Stimulated activated CD4-positive, alpha-beta T cell treated with anti-CD3 and anti-CD28 coated beads, Interleukin-15, amount 100 ng/mL, for 24 hours (primary cell): ENCODE measurements at places on chromosomes 1 and 21.

- DNase-seq = no peak
Measured at GRCh38 chr21:38460171-38460742, 38.0 kb downstream of the ERG start.

DNA sequence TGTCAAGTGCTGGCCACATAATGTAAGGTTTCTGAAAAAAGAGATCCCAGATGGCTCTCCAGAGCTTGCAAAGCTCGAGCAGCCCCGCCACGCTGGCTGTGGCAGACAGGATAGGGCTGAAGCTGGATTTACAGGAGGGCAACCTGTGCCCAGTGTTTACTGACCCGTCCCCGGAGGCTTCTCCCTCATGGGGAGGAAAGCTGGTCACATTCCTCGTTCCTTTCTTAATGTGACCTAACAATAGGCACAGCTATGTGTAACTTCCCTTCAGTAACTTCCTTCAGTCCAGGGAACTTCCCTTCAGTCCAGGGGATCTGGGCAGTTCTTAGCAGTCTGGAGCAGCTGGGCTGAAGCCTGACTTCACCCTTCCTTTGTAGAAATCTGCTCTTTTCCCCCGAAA lies 7.7 kb downstream of the SLFNL1 start:
- no peak for DNase-seq

GRCh38 chr1:178160736-178161475 lies 67.0 kb downstream of the RASAL2 start:
- no peak for DNase-seq

GRCh38 chr21:36790616-36791015 lies 91.7 kb downstream of the SIM2 start:
- no peak for DNase-seq

DNA sequence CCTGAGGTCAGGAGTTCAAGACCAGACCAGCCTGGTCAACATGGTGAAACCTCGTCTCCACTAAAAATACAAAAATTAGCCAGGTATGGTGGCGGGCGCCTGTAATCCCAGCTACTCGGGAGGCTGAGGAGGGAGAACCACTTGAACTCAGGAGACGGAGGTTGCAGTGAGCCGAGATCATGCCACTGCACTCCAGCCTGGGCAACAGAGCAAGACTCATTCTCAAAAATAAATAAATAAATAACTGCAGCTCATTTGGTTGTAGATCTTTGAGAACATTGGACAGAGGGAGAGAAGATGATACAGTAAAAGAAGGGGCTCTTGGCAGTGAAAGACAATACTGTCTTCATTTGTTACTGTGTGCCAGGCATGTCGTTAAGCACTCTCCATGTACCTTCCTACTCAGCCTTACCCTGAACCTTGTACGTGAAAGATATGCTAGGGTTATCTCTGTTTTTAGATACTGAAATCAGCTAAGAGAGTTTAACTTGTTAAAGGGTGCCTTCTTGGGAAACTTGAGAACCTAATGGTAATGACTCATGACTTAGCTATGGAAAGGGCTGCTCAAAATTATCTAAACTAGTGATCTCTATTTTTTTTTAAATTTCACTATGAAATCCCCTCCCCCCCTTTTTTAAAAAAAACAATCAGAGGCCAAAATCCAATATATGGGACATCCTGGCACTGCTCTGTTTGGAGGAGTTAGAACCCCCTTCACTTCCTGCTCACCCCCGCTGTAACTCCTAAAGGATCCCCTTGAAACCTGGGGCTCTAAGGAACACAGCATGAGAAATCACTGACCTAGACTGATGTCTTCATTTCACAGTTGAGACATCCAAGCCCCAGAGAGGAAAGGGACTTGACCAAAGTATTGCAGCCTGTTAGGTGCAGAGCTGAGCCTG lies 6.8 kb upstream of the KPNA6 start:
- DNase-seq = no peak

DNA sequence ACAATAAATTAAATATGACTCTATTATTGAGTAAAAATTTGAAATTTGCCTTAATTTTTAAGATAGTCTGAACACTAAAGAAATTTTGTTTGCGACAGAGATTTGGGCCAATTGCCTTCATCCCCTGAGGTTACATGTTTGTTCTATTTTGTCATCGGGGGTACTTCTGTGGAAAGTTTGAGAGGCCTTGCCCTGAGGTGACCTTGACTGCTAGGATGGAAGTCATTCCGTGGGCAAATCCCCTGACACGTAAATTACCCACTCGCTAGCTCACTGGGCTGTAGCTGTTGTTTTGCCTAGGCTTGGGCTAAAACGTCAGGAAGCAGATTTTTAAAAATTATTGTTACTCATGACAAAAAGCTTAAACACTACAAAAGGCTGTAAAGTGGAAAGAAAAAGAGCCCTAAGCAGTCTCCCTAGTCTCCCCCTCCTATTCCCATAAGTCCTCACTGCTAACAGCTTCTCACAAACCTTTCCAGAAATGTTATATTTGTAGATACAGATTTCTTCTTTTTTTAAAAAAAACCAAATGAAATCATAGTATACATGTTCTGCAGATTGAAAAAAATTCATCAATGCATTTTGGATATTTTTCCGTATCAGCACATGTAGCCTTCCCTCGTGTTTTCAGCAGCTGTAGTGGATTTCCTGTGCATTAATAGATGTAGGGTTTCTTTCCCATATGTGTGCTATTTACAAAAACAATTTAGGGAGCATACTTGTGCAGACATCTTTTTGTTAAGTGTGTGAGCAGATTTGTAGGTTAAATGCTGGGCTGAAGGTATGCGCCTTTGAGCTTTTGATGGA lies 142.7 kb downstream of the MRPS6 start:
- no peak for DNase-seq

DNA sequence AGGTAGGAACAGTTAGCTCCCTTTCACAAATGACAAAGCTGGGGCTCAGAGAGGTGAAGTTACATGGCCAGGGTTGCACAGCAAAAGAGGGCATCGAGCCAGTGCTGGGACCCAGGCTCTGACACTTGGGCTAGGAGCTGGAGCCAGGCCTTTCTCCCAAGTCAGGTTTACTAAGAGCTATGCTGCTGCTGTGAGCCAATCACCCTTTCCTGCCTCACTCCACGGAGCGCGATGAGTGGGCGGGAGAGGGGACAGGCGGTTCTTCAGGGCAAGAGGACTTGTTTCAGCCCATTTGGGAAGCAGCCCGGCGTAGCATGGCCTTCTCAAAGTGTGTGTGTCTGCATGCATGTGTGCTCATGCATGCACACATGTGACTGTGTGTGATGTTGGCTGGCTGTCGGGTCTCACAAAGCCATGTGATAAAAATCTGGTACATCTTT lies 10.6 kb downstream of the ID3 start:
- no peak for DNase-seq
